ENCODE measurements at places on chromosomes 2 and 18.

DNA sequence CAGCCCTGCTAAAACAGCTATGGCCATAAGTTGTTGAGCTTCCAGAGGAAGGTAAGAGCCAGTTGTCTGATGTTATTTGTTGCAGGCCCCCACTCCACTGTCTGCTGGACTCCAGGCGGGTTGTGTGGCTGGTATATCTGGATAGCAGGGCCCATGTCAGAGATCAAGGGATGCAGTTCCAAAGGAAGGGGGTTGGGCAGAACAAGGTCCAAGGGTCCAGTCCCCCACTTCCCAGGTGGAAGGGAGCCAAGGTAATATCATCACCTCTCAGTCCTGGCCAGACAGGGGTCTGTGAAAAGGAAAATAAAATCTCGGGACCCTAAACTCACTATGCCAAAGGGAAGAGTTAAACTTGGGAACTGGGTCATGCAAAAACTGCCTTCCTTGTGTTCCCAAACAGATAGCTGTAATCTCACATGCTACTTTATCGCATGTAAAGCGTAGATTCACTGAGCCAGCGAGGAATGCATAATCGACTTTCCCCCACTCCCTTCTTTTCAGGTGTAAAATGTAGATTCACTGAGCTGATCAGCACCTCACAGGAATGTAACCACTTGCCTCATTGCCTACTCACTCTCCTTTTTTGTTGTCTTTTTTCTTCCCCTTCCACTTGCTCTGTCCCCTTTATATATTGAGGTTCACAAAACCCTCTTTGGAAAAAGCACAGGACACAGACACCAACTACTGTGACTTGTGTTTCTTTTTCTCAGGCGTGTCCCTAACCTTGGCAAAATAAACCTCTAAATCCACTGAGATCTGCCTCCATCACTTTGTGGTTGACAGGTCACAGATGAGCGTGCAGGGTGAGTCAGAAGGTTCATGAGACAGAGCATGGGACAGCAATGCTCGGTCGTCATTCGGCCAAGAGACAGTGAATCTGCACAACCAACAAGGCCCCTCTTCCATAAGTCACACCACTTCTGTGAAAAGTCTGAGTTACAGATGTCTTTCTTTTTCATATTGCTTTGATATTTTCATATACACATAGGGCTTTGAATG is 255.3 kb upstream of the SIX2 start:
- no peak for DNase-seq

DNA sequence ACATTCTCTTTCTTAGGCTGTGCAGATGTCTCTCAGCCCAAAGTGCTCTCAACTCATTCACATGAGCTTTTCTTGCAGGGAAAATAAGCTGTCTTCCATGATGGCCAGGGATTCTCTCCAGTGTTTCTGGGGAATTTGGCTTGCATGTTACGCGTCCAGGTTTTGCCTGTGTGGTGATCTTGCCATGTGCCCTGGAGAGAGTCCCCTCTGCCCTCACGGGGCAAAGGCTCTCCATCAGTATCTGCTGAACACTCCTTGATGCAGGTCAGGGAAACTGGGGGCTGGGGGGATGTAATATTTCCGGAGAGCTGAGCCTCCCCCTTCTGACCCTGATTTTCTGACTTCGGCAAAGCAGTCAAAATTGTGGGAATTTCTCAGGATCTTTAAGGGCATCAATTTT is 87.6 kb downstream of the ACKR3 start:
- no peak for DNase-seq

DNA sequence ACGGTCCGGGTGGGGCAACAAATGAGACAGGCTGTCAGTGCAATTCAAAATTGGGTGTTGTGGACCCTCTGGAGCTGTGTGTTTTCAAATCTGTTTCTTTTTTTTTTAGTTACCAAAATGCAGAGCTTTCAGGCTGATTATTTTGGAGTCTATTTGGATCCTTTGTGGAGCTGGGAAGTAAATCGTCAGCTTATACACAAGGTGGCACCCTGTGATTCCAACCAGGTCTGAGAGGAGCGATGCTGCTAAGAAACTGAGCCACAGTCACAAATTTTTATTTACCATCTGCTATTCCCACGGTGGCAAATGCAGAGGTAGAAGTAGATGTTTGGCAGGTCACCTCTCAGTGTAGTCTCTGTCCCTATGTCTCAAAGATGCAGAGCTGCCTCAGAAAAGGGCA is 3.8 kb upstream of the EPC2 start:
- DNase-seq, result no peak

DNA sequence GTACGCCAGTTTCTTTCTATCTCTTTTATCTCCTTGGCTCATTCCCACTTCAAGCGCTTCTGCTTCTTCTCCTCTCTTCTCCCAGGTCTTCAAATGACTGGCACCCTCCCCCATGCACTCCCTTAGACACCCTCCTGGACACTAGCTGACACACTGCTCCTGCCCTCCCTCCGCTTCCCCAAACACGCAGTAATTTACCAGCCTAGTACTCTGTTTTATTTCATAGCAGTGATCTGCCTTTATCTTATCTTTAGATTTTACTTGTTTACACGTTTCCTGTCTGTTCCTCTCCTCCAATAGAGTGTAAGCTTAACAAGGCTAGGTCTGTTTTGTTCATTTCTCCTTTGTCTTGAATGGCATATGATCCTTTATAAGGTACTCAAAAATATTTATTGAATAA is 93.9 kb downstream of the SCN3A start:
- no peak for DNase-seq

- no peak for DNase-seq
Observed at GRCh38 chr2:118837621-118838020, 9.8 kb downstream of the EN1 start.

DNA sequence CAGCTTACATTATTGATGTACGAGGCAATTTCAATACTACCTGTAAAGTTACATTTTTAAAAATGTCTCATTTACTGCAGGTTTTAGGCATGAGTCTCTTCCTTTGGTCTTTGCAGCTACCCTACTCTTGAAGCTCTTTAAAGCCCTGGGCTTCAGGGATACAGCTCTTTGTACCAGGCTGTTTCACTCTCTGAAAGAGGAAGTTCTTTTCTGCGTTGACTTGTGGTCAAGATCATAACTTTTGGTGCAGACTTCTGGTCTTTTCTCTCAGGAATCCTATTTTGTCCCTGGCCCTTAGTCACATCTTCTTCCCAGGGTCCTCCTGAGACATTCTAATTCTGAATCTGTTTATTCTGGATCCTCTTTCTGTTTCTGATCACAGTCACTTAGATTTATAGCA is 16.6 kb upstream of the HRH4 start:
- DNase-seq, result no peak

GRCh38 chr2:155502766-155503165 is 804.3 kb downstream of the KCNJ3 start:
- no peak for DNase-seq

DNA sequence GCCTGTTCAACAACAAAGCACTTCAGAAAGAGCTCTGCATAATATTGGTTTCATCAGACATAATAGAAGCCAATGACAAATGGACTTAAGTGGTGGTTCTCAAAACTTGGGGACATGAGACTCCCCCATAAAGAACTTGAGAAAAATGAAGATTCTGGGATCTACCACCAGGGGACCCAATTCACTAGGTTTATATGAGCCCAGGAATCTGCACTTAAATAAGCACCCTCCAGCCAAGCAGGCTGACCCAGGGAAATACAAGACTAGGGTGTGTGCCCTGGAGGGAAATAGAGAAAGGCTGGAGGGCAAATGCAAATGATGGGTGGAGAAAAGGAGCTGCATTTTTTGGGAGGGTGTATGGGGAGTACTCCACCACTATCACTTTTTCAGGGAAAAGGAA is 52.5 kb downstream of the SATB2 start:
- no peak for DNase-seq

GRCh38 chr18:21865043-21865442 is 124.5 kb downstream of the MIB1 start:
- no peak for DNase-seq

- no peak for DNase-seq
Observed at GRCh38 chr2:181371782-181372645, 85.2 kb upstream of the ITGA4 start.

- no peak for DNase-seq
Observed at GRCh38 chr2:124088616-124089015, 63.5 kb downstream of the CNTNAP5 start.

DNA sequence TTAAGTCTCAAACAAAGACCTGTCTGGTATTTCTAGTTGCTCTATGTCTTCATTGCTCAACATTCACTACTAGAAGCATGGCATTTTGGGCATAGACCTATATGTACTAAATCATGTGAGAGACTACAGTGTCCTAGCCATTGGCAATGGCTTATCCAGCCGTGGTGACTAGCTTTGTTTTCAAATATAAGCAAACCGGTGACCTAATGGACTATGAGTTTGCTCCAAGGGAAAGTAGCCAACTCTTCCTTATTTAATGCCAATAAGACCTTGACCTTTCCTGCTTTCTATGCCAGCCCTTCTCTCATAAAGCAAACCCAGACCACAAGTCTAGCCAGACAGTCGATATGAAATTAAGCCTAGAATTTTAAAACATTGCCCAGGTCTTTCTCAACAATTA is 113.7 kb upstream of the CREB1 start:
- no peak for DNase-seq

DNA sequence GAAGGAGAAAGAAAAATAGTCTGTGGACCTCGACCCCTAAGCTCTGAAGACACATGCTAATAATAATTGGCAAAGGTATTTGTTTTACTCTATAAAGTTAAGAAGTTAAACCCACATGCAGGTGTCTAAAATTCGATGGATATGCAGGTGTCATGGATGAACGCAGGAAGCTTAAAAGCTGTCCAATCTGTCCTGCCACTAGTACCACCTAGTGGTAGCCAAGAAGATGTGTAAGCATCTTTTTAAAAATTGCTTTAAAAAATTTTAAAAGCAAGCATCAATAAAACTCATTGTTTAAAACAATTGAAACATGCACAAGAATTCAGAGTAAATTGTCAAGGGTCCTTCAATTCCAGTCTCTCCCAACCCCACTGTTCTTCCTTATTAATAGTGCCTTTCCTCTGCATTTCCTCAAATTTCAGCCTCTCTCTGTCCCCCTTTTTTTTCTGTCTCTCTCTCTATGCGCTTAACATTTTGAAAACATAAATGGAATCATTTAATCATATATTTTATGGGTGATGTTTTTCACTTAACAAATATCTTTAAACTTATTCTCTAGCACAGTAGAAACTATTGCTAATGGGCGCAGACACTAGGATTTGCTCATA is 30.6 kb upstream of the PPP3R1 start:
- no peak for DNase-seq

DNA sequence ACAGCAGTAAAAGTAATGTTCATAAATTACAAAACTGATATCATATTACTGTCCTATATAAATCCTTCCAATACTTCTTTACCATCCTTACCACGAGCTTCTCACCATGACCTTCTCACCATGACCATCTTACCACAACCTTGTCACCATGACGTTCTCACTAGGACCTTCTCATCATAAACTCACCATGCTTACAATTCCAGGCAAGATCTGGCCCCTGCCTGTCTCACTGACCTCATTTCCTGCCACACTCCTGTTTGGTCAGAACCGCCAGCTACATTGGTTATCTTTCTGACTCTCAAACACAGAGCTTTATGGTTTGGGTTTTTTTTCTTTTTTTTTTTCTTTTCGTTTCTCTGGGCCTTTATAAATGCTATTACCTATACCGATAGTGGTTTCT is 827.6 kb downstream of the RNF144A start:
- no peak for DNase-seq

DNA sequence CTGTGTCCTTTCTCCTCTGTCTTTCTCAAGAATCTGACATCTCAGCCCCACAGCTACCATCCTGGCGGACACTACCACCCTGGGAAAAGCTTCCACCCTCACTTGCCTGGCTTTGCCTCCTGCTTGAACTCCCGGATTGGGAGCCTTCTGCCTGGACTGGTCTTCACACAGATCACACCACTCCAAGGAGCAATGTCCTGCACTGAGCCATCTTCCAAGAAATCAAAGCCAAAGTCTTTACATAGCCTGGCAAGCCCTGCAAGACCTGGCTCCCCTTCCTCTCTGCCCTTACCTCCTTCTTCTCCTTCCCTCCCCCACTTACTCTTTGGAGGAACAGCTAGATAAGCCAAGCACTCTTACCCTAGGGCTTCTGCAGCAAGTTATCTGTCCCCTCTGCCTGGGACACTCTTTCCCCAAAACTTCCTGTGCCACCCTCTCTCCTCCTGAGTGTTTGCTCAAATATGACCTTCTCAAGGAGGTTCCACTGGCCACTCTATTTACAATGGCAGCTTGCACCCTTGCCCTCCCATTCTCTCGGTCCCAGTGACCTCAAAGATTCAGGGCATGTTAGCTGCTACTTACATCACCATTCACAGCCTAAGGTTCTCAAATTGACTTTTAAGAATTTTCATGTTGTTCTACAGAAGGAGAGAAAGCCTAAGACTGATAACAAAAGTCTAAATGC is 9.7 kb downstream of the ATP8B1 start:
- DNase-seq, result no peak

DNA sequence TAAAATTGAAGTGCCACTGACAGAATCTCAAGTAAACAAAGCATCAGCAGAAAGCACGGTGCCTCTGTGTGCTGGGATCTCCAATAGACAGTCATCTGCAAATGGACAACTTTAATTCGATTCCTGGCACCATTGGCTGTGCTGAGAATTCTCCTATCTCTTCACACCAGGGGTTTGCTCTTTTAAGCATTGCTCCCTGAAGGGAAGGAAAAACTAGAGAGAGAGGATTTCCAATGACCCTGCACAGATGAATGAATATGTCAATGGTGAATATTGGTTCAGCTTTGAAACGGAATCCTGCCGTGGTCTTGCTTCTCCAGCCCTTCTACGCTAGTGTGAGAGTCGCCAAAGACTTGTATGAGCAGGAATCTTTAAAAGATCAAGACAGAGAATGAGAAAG is 97.9 kb downstream of the FIGN start:
- DNase-seq, result no peak

DNA sequence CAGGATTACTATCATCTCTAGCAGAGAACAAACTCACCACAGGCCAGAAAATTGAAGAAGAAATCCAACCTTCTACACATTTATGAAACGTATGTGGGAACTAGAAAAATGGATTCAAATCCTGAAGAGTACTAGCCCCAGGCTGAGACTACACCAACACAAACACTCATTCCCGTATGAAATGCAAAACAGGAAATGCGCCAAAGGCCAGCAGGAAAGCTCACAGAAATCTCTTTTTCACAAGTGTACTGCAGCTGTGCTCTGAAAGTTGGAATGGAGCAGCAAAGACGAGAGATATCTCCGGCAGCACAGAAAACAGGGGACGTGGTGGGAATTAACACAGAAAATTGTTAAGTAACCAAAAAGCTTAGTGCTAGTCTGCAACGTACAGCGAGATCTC is 913.5 kb downstream of the TDRD15 start:
- DNase-seq, result no peak

All from activated CD8-positive, alpha-beta memory T cell treated with anti-CD3 and anti-CD28 coated beads for 24 hours (primary cell).